ENCODE measurements at places on chromosomes 5 and 9.

GRCh38 chr9:109771087-109771486, 8.9 kb upstream of the PALM2AKAP2 start:
- DNase-seq, result no peak

GRCh38 chr9:107650995-107651394, 161.4 kb upstream of the KLF4 start:
- no peak for DNase-seq

DNA sequence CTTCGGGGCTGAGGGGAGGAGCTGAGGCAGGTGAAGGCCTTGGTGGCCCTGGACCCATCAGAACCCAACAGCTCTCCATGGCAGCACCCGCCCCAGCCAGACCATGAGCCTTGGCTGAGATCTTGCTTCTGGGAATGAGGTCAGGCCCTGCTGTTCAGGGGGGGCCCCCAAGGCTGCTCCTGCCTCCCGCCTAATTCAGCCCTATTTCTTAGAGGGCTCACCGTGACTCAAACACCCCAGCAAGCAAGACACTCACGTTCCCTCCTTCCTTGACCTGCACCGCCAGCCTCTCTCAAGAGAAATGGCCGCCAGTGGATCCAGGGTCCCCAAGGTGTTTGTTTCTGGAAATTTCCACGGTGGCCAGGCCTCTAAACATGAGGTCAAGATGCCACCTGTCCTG, 61.4 kb upstream of the PPP1R26 start:
- DNase-seq, result no peak

DNA sequence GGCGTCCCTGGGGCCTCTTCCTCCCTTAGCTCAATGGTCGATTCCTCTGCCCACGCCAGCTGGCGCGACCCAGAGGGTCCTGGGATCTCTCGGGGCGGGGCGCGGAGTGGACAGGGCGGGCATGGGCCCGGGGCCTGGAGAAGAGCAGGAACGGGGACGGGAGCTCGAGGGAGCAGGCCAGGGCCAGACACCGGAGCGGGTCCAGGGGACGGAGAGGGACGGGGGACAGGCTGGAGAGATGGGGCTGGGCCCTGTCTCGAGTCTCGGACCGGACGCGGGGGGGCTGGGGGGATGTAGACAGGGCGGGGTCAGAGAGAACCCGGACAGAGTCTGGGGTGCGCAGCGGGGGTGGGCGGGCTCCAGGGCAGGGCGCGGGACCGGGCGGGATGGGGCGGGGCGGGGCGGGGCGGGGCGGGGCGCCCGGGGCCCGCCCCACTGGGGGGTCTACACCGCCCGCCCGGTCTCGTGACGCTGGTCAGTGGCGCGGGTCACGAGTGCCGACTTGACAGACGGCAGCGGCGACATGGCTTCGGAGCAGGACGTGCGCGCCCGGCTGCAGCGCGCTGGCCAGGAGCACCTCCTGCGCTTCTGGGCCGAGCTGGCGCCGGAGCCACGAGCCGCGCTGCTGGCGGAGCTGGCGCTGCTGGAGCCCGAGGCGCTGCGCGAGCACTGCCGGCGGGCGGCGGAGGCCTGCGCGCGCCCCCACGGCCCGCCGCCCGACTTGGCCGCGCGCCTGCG, at the start of gene UAP1L1:
TSS of gene UAP1L1 (plus strand) at position 508 of the 738 bp plus-strand sequence. CDS start at position 524, 16 bp downstream.
- peak; percentile 54 for DNase-seq

DNA sequence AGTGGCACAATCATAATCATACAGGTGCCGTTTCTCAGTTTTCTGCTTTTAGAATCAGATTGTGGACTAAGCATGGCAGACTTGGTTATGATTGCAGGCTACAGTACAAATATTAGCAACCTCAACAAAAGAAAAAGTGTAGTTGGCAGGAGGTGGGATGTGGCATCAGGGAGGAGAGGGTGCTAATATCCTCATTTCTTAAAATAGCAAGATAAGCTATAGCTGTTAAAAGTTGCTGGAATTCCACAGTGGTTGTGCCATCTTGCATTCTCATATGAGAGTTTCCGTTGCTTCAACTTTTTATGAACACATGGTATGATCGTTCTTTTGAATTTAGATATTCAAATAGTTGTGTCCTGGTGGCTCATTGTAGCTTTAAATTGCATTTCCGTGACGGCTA, 21.4 kb downstream of the PIP5K1B start:
- DNase-seq, result no peak

DNA sequence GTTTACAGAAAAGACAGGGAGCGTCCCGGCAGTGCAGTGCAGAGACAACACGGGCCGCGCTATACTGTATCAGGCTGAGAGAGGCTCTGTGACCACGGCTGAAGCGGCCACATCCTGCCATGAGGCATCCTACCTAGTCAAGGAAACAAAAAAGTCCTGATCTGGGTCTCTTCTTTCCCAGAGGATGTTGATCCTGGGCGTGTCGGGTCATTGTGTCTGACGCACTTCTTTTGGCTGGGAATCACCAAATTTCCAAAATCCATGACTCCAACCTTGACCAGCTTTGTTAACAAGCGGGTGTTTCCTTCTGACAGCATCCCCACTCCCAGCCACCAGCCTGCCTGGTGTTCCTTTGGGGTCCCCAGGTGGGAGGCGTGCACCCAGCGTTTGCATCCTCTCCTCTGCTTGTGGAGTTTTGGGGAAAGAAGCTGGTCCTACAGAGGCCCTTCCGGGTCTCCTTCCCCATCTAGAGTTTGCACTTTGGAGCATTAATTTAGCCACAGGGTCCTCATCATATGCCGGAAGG, 91.4 kb upstream of the RAI14 start:
- DNase-seq, result no peak

GRCh38 chr5:113256671-113257452, 177.9 kb downstream of the TSSK1B start:
- no peak for DNase-seq

DNA sequence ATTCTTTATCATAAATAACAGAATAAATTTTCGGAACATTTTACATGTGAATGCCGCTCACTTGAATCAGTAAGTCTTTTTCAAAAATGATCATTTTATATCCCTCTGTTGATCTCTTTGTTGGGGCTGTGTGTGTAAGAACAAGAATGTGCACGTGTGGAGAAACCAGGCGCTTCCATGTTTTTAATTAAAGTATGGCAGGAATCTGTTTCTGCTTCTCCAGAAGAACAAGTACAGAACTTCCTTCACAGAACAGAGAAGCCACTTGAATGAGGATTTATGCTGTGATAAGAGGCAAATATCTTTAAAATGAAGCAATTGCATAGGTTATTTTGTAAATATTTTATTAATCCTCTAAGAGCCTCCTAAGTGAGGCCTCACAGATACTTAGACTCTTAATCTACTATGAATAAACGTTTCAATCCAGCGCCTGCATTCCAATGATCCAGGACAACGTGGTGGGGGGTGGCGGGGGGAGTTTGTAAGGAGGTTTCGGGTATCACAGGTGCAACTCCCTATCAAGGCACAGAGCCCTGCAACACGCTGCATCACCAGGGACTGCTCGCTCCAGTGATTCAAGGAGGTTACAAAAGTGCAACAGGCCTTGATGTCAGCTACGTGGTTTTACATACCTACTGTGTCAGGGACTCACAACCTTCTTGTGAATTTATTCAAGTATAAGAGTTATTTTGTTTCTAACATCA, 409.2 kb downstream of the BNC2 start:
- DNase-seq, result no peak
